Dermis microvascular lymphatic vessel endothelial cell (primary cell): ENCODE measurements at places on chromosomes 7 and 10.
A peak's percentile ranks its signal among the peaks of the same experiment; 100 is the strongest.

DNA sequence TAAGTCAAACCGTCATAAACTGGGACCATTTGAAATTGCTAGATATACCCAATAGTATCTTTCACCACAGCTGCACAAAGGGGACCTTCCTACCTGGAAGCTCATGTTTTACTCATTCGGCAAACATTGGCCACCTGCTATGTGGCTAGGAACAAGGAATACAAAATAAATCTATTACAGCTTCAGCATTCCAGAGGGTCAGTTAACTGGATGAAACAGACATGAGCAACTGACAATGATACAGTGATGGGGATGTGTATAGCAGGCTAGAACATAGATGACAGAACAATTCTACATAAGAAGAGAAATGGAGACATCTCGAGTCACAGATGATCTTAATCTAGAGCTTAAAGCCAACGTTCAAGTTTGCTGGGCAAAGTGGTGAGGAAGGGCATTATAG lies 3.1 kb upstream of the SMURF1 start:
- no peak for DNase-seq

- DNase-seq = no peak
Measured at GRCh38 chr7:132461032-132461592, 115.2 kb downstream of the PLXNA4 start.

GRCh38 chr7:66734006-66734405 lies 6.5 kb upstream of the RABGEF1 start:
- no peak for DNase-seq

DNA sequence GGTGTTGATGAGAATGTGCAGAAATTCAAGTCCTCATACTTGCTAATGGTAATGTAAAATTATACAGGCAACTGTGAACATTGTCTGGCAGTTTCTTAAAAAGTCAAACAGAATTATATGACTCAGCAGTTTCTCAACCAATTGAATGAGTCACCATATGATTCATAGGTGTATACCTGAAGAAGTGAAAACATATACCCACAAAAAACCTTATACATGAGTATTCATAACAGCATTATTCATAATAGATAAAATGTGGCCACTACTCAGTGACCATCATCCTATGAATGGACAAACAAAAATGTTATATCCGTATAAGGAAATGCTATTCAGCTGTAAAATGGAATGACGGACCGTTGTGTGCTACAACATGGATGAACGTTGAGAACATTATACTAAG lies 253.5 kb downstream of the MALRD1 start:
- DNase-seq = no peak

GRCh38 chr7:23654508-23654907 lies 25.5 kb upstream of the FAM221A start:
- peak; percentile 26 for DNase-seq

DNA sequence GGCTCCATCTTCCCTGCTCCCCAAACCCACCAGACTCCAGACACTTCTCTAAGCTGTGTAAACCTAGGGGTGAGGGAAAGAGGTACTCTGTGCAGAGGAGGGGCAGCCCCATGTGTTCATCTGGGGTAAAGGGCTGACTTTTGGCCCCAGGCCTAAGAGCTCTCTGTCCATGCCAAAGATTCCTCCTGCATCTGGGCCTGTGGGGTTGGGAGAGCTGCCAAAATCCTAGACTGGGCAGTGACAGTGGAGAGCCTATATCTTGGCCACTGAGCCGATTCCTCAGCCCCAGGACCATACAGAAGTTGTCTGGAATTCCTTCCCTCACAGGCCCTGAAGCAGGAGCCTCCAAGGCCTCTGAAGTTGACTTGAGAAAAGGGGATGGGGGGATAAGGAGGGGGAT lies 25.3 kb upstream of the LEP start:
- DNase-seq = no peak

GRCh38 chr10:17033529-17034260 lies 95.9 kb downstream of the CUBN start:
- DNase-seq = no peak

DNA sequence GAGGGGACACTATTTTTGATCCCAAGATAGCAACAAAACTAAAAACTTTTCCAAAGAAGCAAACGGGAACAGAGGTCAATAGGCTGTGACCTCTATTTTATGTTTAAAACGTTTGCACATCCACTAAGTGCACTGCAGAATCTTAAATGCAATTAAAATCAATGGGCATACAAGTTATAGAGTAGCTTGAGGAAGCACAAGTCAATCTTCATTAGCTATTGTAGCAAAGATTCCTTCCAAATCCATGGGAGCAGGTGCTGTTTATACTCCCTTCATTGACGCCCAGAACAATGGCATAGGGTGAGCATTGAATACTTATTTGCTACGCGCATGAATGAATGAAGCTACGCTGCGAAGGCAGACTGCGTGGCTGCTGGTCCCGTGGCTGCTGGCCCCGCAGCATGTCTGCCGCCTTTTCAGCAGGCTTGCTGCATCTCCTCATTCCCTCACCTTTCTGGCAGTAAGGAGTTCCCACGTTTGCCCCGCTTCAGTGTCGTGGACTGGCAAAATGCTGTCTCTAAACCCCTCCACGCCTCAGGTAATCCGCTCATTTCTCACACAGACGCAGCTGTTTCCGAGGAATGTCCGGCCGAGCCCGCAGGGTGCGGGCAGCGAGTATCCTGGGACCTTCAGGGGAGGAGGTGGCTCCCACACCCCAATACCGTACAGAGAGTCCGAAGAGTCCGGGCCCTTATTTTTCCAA lies 754 bp upstream of the PHYHIPL start:
- no peak for DNase-seq

DNA sequence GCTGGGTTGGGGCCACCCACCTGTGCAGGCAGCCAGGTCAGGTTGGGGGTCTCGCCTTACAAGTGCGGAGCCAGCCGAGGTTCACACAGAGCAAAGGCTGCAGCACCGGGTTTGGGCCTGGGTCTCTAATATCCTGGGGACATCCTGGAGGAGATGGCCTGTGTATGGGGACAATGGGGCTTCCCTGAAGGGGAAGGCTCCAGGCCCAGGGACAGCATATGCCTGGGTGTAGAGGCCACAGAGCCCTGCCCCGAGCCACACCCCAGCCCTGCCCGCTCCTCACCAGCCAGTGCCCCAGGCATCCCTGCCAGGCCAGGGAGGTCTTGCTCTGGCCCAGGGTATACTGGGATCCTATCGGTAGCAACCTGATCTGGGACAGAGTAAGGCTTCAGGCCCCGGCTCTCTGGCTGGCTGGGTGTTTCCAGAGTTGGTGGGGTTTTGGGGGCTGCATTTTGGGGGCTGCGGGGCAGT lies 9.1 kb downstream of the TTYH3 start:
- DNase-seq = no peak

DNA sequence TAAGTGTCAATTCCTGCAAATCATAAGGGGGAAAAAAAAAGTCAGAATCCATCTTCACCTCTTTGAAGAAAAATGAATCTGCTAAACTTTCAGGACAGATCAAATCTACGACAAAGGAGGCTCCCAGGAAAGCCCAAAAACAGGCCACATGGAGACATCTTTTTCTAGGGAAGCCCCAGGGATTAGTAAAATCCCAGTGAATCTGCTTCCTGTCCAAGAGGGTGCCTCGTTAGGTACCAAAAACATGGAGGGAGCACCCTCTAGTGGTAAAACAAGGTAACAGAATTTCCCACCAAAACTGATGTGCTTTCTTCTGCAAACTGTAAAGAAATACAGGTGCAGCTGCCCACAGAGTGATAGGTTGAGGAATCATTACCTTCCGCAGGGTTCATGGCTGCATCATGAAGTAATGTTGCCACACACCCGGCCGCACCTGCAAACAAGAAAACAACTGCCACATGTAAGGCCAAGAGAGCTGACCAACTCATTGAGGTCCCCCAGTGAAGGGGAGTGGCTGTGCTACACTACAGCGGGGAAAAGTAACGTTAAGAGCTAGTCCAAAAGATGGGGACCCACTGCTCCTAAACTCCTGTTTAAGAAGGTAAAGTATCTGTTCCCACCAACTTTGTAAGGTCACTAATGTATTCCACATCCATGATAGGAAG lies 7.9 kb downstream of the SLC25A28 start:
- DNase-seq = peak; percentile 45

DNA sequence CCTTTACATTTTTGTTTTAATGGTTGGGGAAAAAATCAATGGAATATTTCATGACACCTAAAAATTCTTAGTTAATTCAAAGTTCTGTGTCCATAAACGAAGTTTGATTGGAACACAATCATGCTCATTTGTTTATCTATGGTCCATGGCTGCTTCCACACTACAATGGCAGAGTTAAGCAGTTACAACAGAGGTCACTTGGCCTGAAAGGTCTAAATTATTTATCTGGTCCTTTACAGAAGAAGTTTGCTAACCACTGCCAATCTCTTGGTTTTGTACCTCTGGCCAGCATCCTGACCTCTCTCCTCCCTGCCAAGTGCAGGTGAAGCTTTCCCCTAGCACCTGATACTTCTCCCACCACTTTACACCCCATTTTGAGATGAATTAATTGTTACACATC lies 61.5 kb downstream of the SRPK2 start:
- DNase-seq = no peak

- DNase-seq = no peak
Measured at GRCh38 chr10:33746836-33747268, 412.4 kb upstream of the NRP1 start.

GRCh38 chr7:38801786-38802185 lies 107.2 kb downstream of the VPS41 start:
- DNase-seq = no peak

DNA sequence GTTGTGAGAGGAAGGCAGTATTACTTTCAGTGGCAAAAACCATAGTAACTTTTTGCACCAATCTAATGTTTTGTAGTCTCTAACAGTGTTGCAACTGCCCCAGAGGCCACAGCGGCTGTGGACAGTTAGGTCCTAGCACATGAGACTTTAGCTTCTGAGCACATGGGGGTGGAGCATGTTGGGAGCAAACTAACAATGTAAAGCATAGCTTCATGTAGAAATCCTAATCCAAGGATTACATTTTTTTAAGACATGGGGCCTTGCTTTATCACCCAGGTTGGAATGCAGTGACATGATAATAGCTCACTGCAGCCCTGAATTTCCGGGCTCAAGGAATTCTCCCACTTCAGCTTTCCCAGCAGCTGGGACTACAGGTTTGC lies 49.0 kb downstream of the LAMB1 start:
- DNase-seq = no peak

GRCh38 chr10:63197344-63198092 lies 64.4 kb downstream of the NRBF2 start:
- DNase-seq = peak; percentile 41

GRCh38 chr10:122999347-122999746 lies 9.2 kb downstream of the IKZF5 start:
- no peak for DNase-seq

GRCh38 chr7:2354939-2355704 lies 495 bp downstream of the EIF3B start:
- DNase-seq = no peak

DNA sequence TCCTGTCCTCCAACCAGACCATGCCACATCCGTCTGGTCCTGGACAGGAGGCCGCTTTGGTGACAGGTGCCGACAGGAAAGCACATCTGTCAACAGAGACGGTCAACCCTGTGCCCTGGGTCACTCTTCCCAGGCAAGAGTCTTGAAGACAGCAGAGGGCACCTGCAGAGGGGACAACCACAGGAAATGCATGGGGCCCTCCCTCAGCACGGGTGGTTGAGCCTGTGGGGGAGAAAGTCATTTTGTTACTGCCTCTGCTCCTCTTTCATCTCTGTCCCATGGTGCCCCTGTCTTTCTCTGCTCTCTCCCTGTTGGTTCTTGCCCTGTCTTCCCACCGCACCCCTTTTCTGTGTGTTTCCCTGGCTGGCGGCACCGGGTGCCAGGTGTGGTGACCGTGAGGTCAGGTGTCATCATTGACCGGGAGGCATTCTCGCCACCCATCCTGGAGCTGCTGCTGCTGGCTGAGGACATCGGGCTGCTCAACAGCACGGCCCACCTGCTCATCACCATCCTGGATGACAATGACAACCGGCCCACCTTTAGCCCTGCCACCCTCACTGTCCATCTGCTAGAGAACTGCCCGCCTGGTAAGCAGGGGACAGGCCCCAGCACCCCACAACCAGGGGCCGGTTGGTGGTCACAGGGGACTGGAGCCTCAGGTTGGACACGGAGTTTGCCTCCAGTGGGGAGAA lies 17.6 kb upstream of the VSIR start:
- DNase-seq = no peak

DNA sequence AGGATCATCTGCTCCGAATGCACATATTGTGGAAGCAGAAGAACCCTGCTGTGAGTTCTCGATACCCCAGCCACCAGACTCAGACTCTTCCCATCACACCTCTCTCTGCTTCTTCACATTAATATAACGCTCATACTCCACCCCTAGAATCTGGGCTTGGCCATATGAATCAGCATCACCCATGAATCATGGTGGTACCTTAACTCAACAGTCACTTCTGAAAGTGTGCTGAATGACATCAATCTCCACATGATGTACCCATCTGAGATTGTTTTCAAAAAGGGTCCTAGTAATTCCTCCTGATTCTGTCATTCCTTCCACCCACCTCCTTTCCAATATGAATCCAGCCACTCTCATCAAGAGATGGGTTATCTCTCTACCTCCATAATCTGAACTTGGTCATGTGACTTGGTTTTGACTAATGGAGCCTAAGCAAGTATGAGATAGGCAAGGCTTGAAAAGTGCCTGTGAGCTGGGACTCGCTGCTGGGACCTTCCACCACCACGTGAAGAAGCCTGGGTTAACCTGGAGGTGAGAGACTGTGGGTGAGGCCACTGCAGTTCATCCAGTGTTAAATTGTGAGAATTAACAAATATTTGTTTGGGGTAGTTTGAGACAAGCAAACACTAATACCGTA lies 15.4 kb downstream of the YWHAG start:
- DNase-seq = no peak

DNA sequence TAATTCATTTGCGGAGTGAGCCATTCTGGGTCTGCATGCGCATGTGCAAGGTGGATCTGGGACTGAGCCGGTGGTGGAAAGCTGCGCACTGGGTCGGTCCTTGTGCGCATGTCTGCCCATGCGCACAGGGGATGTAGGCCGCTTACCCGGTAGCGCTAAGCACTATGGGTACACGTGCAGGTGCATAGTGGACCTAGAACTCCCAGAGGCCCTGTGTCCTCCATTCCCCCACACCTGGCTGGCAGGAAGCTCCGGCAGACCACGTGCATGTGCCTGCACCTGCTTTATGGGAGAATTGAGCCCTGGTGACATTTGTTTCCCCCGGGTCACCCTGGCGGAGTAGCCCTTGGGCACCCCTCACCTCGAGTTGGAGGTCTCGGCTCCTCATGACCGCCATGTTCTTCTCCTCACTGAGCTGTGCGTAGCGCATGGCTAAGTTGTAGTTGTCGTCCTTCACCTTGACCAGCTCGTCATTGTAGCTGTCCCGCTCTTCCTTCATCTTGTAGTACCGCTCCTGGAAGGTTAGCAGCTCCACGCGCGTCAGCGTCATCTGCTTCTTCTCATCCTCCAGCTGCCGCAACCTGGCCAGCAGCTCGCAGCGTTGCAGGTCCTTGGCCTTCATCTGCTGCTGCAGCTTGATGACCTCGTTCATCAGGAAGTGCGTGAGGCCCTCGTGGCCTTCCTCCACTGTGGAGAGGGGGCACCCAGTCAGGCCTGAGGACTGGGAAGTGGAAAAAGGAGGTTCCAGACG lies 99.6 kb downstream of the CARD11 start:
- no peak for DNase-seq

GRCh38 chr7:88358526-88358838 lies 51.8 kb upstream of the STEAP4 start:
- DNase-seq = no peak

- DNase-seq = no peak
Measured at GRCh38 chr7:53756946-53757345, 721.5 kb downstream of the POM121L12 start.

GRCh38 chr10:103547391-103547946 lies 54.0 kb downstream of the NEURL1 start:
- DNase-seq = no peak

GRCh38 chr7:9582824-9583223 lies 1149.4 kb downstream of the NXPH1 start:
- DNase-seq = no peak
